ENCODE measurements at places on chromosomes 4 and X. TPM values are rescaled to one million over a fixed set of nuclear protein-coding genes. Genes with fewer than 3 reads are reported as not detected.

DNA sequence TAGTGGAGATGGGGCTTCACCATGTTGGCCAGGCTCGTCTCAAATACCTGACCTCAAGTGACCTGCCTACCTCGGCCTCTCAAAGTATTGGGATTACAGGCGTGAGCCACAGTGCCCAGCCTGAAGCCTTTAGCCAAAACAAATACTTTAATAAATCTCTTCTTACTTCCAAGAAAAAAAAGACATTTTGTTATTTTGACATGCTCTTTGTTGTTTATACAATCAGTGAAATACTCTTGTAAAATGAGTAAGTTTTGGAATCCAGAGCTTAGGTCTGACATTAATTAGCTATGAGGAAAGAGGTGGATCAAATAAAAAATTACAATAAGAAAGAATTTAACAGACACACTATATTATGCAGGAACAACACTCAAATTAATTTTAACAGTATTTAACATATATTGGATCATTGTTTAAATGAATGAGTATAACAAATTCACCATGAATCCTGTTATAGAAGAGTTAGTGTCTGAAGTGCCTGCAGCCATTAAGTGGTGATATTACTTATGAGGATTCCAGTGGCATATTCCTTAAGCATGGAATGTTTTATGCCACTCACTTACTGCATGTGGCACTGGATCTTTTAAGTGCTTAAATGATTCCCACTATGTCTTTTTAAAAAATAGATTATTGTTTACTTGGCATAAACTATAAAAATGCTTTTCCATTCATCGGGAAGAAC lies 260.1 kb upstream of the GIMD1 start:
- DNase-seq, result no peak

GRCh38 chrX:375181-376036 lies 11.3 kb downstream of the PPP2R3B start:
- no peak for DNase-seq

Gene SPATA4
- polyA plus RNA-seq, result not detected

GRCh38 chrX:109939498-109939897 lies 63.4 kb upstream of the TMEM164 start:
- DNase-seq, result no peak

- DNase-seq, result no peak
These were observed 1667.9 kb upstream of the PCDH7 start for GRCh38 chr4:29052266-29052665.

GRCh38 chr4:6785572-6785925 lies 3.0 kb downstream of the KIAA0232 start:
- no peak for DNase-seq

Gene PRAF2
- 50.7 TPM for polyA plus RNA-seq

DNA sequence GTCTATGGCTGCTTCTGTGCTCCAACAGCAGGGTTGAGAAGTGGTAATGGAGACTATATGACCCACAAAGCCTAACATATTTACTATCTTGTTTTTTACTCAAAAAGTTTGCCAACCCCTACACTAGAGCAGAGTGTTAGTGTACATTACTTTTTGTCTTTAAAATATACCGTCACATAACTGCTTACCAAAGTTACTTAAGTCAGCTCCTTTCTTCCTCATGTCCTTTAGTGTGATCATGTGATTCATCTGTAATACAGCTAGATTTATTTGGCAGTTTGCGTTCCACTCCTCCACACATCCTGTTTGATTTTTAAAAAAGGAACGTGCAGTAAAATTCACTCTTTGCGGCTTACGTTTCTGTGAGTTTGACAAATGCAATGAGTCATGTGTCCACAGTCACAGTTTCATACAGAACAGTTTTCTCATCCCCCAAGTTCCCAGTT lies 162.4 kb upstream of the GPRIN3 start:
- no peak for DNase-seq

- no peak for DNase-seq
These were observed 20.3 kb downstream of the TBC1D9 start for GRCh38 chr4:140735779-140736391.

Gene ZNF630
- 2.1 TPM for polyA plus RNA-seq

DNA sequence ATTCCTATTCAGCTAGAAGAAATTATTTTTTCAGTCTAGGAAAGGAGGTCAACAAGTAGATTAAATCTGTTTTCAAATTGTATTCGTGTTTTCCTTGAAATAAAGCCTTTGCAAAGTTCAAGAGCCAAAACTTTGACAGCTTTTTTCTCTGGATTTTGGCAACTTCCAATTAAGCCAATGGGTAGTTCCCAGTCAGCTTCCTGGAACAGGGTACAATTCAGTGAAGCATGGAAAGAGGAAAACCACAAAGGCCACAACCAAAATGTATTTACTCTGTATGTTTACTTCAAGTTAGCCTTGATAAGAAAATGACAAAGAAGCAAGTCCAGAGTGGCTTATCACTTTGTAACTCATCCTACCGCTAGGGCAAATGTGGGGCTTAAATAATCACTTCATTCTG lies 188.6 kb downstream of the COMMD8 start:
- DNase-seq, result no peak

Measured in naive thymus-derived CD8-positive, alpha-beta T cell (primary cell).